ENCODE measurements at places on chromosomes 11 and 22.

DNA sequence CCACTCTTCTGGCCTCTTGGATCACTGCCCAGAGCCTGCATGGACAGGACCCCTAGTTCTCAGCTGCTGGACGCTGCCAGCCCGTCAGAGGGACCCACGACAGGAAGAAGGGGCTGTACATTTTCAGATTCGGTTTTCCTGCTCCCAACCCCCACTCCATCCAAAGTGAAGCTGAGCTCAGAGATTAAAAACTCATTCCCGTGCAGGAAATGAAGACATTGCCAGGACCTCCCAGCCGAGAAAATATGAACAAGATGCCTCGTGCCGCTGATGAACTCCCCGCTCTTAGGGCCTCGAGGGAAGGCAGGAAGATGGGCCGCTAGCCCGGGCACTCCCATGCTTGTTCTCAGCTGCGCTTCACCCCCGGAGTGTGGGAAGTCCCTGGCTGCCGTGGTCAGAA, 36.1 kb downstream of the RPUSD4 start:
- no peak for DNase-seq

DNA sequence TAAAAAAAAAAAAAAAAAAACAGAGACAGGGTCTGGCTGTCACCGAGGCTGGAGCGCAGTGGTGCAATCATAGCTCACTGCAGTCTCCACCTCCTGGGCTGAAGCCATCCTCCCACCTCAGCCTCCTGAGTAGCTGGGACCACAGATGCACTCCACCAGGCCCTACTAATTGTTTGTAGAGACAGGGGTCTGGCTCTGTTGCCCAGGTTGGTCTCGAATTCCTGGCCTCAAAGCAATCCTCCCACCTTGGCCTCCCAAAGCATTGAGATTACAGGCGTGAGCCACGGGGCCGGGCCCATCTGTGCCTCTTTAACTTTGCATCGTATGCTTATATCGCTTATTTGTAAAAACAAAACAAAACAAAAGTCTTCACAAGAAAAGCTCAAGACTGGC, 3.1 kb downstream of the CPT1A start:
- peak; percentile 30 for DNase-seq

DNA sequence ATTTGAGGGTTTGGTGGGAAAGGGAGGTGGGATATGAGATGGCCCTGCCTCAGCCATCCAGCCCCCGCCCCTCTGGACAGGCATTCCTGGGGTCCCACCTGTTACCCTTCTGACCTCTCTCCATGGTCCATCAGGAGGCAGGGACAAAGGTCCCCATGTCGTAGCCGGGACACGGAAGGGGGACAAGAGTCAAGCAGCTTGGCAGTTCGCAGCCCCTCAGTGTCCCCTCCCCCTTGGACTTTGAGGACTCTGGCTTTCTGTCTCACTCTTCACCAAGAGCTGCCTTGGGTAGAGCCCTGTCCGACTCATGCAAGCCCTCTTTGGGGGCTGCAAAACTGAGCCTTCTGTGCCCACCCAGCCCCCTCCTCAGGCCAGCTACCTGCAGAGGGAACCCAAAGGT, 30.2 kb downstream of the TRIM29 start:
- no peak for DNase-seq

DNA sequence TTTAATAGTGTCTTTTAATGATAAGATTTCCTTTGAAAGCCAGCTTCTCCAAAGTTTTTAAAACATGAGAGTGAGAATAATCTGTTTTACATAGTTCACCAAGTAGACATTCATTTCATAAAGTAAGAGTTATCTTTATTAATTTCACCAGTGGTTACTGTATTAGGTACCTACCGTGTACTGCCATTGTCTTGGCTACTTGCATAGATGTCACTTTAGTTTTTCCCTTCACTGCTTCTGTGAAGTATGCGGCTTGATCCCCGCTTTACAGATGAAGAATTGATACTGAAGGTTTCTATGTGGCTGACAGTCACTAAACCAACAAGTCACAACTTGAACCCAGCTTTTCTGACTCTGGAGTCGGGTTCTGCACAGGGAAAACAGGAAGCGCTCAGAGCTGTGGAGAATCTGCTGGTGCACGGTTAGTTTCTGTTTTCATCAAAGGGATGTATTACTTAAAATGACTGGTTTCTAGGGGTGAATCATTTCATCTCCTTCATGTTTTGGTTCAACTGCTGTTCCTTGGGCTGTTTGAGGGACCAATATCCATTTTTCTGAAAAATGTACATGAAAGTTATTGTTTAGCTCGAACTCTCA, 39.3 kb upstream of the MYO18B start:
- no peak for DNase-seq

DNA sequence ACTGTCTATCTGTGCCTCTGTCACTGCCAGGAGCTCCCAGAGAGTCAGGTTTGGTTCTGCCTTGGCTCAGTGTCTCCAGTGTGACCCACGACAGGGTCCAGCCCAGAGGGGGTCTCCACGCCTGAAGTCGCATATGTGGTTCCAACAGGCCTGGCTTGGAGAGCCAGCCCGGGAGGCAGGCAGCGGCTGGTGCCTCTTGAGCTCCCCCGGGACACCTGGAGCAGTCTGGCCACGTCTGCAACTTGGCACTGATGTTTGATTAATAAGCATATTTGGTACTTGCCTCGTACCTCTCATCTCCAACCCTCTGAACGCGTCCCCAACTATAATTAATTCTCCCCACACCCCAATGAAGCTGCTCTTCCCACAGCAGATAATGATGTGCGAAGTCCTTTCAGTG, 31.7 kb upstream of the SHISAL1 start:
- no peak for DNase-seq

DNA sequence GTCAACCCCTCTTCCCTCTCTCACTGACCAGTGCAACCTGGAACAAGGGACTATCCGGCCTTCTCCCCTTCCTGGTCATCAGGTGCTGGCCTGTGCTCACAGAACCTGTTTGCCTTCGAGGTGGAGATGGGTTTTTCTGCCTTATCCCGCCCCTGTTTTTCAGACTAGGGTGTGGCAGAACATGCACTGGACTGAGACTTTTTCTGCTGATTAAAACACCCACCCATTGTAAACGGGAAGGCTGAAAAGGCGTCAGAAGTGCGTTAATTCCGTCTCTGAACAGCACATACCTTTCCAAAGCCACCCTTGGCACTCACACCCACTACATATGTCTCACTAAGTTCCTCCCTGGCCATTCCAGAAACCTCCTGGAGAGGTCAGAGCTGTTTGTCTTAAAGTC, 4.4 kb upstream of the B3GNT6 start:
- DNase-seq: no peak

- no peak for DNase-seq
Observed at GRCh38 chr11:70825893-70826540, 426.4 kb downstream of the SHANK2 start.

DNA sequence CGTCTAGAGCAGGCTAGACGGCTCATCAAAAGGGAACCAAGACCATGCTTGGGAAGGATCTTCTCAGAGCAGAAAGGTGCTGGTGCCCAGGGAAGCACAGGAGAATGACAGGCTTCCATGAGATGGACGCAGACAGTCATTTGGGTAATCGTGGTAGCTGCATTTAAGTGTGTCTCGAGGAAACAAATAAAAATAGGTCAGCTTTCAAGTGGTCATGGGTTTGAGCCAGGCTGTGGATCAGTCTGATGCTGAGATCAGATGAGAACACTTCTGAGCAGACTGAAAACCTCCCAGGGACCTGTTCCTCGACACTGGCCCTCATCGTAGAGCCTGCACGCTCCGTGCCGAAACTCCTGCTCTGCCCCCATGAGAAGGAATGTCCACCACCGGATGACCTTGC, 4.7 kb downstream of the CARS1 start:
- no peak for DNase-seq

GRCh38 chr11:26021017-26021416, 310.9 kb upstream of the ANO3 start:
- no peak for DNase-seq

DNA sequence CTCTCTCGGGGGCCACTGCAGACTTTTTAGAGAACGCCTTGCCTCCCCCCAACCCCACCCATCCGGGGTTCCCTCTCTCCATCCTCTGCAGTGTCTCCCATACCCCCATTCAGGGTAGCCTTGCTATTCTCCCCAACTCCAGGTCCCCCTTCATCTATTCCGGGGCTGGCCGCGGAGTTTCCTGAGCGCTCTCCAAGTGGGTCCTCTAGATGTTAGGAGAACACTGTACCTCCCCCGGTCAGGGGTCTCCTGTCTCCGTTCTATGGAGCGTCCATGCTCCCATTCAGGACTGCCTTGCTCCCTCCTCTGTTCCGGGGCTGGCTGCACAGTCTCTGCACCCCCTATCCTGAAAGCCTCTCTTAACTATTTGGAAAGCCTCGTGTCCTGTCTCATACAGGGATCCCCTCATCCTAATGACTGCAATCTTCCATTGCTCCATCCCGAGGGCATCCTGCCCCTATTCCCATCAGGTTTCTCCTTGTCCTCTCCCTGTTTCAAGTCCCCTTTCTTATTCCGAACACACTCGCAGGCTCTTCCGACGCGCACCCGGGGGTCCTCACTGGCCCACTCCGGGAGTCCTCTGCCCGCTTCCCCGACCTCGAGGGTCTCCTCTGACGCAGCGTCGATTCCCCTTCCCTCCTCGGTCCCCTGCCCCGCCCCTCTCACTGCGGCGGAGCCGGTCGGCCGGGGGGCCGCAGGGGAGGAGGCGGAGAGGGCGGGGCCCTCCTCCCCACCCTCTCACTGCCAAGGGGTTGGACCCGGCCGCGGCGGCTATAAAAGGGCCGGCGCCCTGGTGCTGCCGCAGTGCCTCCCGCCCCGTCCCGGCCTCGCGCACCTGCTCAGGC, at the start of gene NEFH:
NEFH (plus strand) TSS at position 802 of the 845 bp plus-strand sequence. CDS start 45 bp downstream, outside the sequence.
- DNase-seq: no peak

DNA sequence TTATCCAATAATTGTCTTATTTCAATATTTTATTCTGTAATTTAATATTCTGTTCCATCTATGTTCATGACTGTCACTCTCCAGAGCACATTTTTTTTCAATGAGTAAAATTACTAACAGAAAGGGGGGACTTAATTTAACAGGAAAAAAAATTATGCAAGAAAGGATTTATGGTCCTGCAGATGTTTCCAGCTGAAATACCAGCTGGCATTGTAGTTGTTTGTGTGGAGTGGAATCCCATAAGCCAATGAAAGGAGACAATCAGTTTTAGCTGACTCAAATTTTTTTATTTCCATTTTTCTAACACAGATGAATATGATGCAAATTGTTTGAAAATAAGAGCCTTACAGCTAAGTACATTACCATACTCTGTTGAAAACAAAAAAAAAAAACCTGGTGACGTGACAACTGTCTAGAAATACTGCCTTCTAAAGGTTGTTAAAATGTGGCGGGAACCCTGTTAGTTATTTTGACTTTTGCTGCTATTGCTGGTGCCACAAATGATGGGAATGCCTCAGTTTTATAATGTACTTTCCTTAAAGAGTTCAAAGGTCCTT, 389.1 kb downstream of the ETS1 start:
- DNase-seq: no peak

GRCh38 chr11:12224537-12224893, 114.1 kb downstream of the MICAL2 start:
- DNase-seq: peak; percentile 86

- DNase-seq: no peak
Observed at GRCh38 chr11:48167380-48167779, 49.2 kb upstream of the OR4B1 start.

DNA sequence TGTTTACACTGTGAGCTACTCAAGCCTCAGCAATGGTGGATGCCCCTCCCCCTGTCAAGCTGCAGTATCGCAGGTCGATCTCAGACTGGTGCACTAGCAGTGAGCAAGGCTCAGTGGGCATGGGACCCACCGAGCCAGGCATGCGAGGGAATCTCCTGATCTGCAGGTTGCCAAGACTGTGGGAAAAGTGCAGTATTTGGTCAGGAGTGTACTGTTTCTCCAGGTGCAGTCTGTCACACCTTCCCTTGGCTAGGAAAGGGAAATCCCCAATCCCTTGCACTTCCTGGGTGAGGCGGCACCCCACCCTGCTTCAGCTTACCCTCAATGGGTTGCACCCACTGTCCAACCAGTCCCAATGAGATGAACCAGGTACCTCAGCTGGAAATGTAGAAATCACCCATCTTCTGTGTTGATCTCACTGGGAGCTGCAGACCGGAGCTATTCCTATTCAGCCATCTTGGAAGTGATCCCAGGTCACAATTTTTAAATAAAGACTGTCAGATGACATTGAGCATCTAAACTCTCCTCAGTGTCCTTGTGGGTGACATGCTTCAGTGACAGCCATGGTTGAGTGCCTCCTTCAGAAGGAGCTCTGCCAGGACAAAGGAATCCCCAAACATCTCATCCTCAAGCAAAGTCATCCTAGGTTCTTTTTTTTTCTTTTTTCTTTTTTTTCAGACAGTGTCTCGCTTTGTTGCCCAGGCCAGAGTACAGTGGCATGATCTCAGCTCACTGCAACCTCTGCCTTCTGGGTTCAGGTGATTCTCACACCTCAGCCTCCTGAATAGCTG, 10.8 kb downstream of the SLC22A24 start:
- no peak for DNase-seq

- DNase-seq: no peak
Observed at GRCh38 chr11:10984250-10984649, 126.4 kb upstream of the ZBED5 start.

DNA sequence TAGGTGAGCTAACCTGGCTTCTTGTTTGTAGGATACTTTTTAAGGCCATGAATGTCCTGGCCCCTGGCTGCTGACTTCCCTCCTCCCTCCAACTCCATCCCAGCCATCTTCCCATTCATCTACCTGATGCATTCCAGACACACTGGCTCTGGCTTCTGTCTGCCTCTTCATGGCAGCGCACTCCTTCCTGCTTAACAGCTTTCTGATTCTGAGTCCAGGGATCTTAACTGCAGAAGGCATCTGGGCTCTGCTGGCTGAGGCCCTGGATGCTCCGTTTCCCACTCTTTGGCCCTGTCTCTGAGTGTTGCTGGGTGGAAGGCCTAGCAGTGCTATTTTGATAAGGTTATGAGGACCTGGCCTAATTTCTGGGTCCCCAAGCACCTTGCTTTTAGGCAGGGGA, 1.8 kb upstream of the THY1 start:
- DNase-seq: no peak

GRCh38 chr22:26958378-26958777, 301.0 kb downstream of the MIAT start:
- DNase-seq: no peak

DNA sequence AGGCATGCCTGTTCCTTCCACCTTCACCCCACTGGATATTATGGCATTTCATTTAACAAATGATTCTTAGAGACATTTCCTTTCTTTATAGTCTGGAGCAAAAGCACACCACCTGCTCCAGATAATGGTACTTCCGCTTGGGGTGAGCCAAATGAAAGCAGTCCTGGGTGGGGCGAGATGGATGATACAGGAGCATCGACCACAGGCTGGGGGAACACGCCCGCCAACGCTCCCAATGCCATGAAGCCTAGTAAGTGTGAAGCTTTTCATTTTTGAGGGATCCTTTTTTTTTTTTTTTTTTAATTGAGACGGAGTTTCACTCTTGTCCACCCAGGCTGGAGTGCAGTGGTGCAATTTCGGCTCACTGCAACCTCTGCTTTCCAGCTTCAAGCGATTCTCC, 76.3 kb upstream of the ADSL start:
- no peak for DNase-seq

- no peak for DNase-seq
Observed at GRCh38 chr11:69842746-69843528, 23.7 kb upstream of the FGF3 start.

- DNase-seq: no peak
Observed at GRCh38 chr11:96785073-96785472, 395.3 kb downstream of the JRKL start.
